ENCODE measurements at places on chromosomes 4 and X.

GRCh38 chrX:79369871-79370270, 2.7 kb upstream of the ITM2A start:
- peak; percentile 11 for DNase-seq

GRCh38 chrX:7062276-7062675, 85.2 kb upstream of the STS start:
- DNase-seq, result peak; percentile 23

DNA sequence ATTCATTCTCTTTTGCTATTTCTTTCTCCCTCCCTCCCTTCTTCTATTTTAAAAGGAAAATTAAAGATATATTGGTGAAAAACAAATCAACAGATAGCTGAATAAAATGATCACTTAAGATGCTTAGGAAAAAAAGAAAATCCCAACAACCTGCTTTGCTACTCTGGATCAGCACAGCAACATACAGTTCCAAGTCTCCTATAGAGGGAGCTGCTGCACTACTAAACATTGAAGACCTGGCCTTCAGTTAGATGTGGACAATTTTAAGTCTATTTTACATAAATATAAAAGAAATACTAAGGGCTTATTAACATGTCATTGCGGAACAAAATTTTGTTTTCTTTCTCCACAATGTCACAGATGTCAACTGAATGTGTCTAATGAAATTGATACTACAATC, 226.4 kb downstream of the MAGEB5 start:
- DNase-seq, result peak; percentile 27

DNA sequence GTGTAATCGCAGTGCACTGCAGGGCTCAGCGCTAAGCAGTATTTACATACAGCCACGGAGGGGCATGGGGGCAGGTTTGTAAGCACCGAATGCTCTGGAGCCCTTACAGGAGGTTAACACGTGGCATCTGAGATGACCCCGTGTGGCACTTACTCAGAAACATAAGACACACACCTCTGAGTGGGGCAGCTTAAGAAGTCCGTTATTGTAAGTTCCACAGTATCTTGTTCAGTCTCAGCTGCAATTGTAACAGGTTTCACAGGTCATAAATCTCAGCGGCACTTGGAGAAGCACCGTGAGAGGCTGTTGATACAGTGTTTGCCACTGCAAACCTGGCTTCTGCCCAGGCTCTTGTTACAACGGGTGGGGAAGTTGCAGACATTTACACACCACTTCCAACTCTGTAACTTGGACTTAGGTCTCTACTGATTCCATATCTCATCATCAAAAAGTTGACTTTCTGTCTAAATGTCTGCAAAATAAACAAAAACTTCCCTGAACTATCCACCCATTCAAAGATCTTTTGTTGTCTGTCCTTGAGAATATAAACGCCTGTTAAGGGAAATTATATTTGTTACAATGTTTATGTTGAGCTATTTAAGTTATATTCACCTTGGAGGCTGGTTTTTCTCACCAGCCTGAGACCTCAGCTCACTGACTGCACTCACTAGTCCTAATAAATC, 10.3 kb downstream of the CPLX1 start:
- DNase-seq, result peak; percentile 61

GRCh38 chr4:26218677-26219605, 101.9 kb upstream of the RBPJ start:
- no peak for DNase-seq

- peak; percentile 75 for DNase-seq
Measured at GRCh38 chr4:38319456-38320342, 344.3 kb upstream of the KLF3 start.

GRCh38 chr4:130359542-130359941, 1263.6 kb downstream of the C4orf33 start:
- peak; percentile 13 for DNase-seq

DNA sequence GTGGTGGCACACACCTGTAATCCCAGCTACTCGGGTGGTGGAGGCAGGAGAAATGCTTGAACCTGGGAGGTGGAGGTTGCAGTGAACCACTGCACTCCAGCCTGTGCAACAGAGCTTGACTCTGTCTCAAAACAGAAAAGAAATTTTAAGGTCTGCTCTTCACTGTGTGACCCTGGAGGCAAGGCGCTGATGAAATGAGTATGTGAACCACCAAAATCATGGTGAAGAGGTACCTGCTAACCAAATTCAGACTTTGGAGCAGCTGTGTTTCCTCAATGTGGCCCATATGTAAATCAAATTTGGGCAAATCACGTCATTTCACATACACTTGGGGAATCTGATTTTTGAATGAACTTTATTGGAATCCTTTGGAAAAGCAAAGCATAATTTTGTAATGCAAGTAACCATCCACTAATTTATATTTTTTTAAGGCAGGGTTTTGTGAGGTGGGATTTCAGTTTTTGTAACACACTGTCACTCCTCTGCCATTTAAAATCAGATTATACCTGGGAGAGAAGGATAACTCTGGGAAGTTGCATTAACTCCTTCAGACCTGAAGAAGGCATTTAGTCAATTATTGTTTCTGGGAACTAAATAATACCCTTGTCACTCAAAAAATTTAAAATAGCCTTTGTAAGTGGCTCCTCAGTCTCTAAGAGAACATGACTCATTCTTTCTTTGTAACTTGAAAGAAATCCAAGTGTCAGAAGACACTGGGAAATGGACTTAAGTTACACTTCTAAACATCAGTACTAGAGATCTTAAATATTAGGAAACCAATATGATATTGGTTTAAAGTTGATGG, 24.0 kb downstream of the DOCK11 start:
- DNase-seq, result peak; percentile 53

DNA sequence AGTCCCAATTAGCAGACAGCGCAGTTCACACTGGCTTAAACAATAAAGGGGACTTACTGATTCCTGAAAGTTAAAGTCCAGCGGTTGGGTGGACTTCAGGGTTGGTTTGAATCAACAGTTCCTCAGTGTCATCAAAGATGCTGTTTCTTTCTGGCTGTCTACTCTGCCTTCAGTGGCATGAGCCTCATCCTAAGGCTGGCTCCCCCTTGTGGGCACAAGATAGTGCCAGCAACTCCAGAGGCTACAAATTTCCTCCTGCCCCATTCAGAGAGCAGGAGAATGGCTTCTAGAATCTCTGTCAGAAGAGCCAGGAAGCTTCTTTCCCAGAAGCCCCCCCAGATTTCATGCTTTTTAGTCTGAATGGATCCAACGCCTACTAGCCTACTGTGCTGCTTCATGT, 82.4 kb upstream of the MTM1 start:
- peak; percentile 31 for DNase-seq

- DNase-seq, result no peak
Measured at GRCh38 chr4:87855559-87855958, 22.8 kb downstream of the MEPE start.

DNA sequence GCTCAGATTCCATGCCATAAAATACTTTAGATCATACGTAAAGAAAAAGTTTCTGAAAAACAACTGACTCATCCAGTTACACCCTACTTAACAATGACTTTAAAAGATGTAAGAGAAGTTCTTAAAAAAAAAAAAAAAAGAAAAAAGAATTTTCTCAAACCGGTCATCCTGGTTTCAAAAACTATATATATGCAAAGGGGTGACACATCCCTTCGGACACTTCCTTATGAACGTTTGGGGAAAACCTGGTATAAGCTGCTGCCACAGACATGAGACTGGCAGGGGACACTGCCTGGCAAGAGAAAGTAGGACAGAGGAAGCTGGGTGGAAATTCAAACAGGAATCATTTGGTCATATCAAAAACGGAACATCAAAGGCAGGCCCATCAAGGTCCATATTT, 81.2 kb upstream of the PRSS48 start:
- DNase-seq, result peak; percentile 58

DNA sequence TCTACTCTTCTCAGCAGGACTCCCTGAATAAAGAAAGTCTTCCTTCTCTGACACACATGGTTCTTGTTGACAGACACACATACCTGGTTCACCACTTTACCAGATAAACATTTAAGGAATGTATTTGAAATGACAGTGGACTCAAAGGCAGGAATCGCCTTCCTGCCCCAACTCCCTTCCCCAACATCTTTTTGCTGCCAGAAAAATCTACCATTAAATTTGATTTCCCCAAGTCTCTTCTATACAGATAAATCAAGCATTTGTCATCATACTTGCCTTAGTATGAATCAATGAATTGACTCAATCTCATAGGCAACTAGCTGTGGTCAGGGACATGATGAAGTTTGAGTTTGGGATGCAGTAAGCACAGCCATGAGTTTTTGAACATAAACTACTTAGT, 23.3 kb upstream of the ANXA5 start:
- peak; percentile 28 for DNase-seq

GRCh38 chr4:24482871-24483270, 101.5 kb downstream of the DHX15 start:
- DNase-seq, result peak; percentile 34

GRCh38 chrX:14598330-14598729, 69.0 kb downstream of the GLRA2 start:
- peak; percentile 2 for DNase-seq

DNA sequence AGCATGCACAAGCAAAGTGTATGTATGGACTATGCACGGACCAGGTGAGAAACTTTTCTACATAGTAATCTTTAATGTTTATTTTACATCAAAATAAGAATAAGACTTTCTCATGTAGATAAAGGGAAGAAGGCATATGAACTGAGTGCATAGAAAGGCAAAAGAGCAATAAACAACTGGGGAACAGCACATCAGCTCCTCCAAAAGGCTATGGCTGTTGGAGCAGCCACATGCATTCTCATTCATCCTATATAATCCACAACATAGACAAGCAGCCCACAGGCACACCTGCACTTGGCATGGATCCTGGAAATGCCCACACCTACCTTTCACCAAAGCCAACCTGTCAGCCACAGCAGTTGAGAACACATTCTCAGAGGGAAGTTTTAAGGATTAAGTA, 586.9 kb upstream of the INTU start:
- DNase-seq, result no peak

DNA sequence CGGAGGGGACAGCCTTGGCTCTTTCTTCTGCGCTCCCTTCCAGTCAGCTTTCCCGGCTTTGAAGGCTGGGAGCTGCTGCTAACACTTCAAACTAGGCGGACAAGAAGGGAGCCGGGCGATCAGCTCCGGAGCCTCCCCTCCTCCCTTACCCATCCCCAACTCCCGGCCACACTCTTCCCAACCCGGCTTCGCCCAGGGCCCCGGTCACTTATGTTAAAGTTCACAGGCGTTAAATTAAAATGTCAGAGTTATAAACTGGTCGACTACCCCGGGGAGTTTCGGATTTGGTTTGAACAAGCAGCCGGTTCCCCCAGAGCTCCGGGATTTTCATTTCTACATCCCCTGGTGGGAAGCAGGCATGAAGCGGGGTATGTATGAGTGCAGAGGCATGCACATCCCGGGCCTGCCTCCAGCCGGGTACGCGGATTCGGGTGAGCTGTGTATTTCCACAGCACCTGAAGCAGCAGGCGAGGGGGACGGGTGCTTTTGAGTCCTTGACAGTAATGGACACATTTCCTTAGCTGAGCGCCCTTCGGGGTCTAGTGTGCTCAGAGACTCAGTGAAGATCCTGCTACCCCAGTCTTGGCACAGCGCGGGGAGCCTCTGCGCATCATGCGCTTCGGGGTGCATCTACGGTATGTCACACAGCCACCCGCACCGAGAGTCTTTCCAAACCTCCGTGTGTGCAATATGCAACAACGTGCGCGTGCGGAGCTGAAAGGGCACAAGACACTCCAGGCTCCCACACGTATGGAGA, 880 bp downstream of the UNC5C start:
- DNase-seq, result no peak

GRCh38 chr4:113959539-113959937, 19.9 kb downstream of the ARSJ start:
- no peak for DNase-seq

DNA sequence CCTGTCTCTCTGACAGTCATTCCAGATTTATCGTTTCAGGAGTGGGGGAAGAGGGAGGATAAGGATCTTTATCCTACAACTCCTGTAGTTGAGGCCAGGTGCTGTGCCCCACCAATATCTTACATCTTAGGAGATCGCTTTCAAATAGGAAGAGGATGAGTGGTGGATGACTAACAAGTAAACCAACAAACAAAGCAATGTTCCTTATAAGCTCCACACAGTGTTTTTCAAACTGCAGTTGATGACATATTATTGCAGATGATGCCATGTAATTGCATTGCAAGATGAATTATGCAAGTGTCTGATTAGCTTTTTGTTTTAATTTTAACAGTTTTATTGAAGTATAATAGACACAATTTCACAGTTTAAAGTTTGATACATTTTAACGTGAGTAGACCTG, 35.8 kb upstream of the TMEM164 start:
- no peak for DNase-seq

DNA sequence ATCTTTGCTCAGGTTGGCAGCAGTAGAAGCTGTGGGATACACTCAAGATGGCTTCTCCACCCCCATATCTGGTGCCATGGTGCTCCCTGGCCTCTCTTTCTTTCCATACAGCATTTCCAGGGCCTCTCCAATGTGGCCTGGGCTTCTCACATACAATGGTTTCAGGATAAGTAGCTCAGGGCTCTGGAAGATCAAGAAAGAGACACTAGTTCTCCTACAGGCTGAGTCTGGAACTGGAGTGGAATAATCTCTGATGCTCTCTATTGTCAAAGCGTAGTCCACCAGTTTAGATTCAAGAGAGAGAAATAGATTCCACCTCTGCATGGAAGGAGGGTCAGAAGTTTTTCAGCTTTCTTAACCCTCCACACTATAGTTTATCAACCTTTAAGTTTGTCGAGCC, 138.2 kb upstream of the AADAT start:
- DNase-seq, result no peak

DNA sequence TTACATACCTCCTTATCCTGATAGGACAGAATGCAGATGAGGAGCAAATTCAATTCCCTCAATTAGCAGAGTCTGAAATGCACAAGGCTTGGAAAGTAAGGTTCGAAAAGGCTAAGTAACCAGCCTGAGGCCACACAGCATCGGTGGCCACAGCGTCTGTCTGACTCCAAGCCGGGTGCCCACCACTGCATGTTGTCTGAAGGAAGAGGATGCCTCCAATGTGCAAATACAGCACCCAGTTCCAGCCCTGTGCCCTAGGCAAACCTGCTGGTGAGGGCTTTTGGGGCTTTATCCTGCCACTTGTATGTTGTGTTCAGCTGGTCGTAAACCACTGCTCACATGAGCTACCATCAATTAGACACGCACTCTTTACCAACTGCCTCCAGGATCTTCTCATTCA, 48.6 kb upstream of the PPP2R2C start:
- DNase-seq, result no peak

DNA sequence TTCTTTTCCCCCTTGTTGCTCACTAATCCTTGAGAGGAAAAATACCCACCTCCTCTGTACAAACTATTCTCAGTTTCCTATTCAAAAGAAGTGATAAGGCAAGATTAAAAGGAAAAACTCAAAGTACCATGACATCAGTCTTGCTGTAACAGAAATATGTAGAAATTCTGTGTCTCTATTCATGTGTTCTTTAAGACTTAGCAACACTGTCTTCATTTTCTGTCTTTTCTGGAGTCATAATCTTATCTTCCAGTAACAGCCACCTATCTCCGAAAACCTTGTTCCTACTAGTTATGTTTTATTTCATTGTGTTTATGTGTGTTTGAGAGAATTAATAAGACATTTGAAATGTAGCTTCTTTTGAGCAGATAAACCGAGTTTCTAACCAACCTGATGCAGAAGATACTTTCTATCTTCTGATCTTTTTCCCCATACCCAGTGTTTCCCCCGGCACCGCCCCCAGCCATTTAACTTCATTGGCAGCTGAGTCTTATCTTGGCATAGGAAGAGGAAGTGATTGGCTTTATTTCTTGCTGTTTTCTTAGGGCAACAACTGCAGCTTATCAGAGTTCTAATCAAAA, 8.0 kb downstream of the FAM241A start:
- DNase-seq, result no peak

All from renal cortical epithelial cell (primary cell).